MM.1S (cell line): ENCODE measurements at places on chromosomes 13 and 19.
A peak's percentile ranks its signal among the peaks of the same experiment; 100 is the strongest.

- H3K36me3 ChIP-seq = no peaks in the 10 kb centered on the region
- H3K27ac ChIP-seq = no peak overlapping the region
- DNase-seq = no peak
- H3K4me3 ChIP-seq = no peak overlapping the region
- no peaks in the 10 kb centered on the region; the same call in 1 of the 2 replicates for H3K27me3 ChIP-seq
Observed at GRCh38 chr19:53947624-53948023, 15.1 kb upstream of the CACNG8 start.

DNA sequence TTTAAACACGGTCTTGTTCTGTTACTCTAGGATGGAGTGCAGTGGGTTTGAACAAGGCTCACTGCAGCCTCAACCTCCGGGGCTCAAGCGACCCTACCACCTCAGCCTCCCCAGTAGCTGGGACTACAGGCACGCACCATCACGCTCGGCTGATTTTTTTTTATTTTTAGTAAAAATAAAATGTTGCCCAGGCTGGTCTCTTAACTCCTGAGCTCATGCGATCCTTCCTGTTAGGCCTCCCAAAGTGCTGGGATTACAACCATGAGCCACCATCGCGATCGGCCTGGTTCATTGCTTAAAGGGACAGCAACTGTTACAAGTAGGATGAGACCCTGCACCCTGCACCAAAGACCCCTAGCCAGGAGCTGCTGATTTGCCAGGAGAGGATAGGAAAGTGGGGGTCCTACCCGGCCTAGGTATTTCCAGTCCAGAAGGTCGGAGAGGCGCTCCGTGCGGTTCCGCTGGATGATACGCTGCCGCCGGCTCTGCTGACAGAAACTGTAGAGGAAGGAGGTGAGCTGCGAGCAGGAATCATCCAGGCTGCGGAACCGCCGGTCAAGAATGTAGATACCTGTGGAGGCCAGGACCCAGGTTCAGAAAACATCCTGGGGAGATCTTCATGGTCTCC, 5.1 kb downstream of the FTL start:
- peaks cover 20% of the 10 kb centered on the region for H3K4me1 ChIP-seq
- H3K36me3 ChIP-seq = no peaks in the 10 kb centered on the region
- no peak for DNase-seq
- no peaks in the 10 kb centered on the region for H3K27me3 ChIP-seq

- H3K4me3 ChIP-seq = no peak overlapping the region
- H3K36me3 ChIP-seq = no peaks in the 10 kb centered on the region
- peaks cover 8% of the 10 kb centered on the region for H3K4me1 ChIP-seq
- no peaks in the 10 kb centered on the region for H3K27me3 ChIP-seq
- DNase-seq = no peak
Observed at GRCh38 chr19:43773725-43774102, 7.1 kb downstream of the KCNN4 start.

DNA sequence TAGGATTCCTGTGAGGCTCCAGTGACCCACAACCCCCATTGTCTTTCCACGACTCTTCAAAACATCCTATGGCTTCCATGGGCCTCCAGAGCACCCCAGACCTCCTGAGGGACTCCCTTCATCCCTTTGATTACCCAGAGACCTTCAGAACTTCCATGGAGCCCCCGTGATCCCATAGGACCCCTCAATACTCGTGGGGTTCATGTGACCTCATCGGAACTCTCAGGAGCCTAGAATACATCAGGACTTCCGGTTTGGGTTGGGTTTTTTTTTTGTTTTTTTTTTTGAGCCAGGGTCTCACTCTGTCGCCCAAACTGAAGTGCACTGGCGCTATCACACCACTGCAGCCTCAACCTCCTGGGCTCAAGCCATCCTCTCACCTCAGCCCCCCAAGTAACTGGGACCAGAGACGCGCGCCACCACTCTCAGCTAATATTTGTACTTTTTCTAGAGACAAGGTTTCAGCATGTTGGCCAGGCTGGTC, 774 bp downstream of the ALDH16A1 start:
- peak overlapping the region; percentile 70 for H3K4me3 ChIP-seq
- DNase-seq = peak; percentile 25

GRCh38 chr19:56112313-56112709, 8.8 kb downstream of the ZNF787 start:
- no peaks in the 10 kb centered on the region for H3K4me1 ChIP-seq
- H3K27ac ChIP-seq = peak overlapping the region; percentile 71; the same call in 1 of the 2 replicates
- H3K27me3 ChIP-seq = no peaks in the 10 kb centered on the region
- H3K36me3 ChIP-seq = no peaks in the 10 kb centered on the region
- no peak for DNase-seq

- H3K27ac ChIP-seq = no peak overlapping the region
- no peak overlapping the region for H3K4me3 ChIP-seq
- H3K27me3 ChIP-seq = no peaks in the 10 kb centered on the region
Observed at GRCh38 chr13:31167490-31167889, 5.8 kb upstream of the HSPH1 start.

DNA sequence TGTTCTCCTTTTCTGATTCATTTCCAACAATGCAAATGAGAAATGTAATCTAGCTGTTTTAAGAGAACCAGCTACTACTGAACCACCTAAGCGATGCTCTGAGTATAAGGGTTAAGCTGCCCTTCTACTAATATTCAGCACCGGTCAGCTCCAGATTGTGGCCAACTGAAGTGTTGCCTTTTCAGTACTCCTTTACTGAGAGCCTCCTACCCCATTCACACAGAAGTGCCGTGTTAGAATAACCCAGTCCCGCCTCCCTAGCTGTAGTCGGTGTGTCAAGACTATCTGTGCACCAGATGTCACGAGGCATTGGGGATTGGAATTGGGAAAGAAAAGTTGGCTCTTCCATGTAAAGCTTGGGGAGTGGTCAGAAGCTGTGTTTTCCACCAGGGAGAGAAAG, 45.4 kb downstream of the FAM124A start:
- no peaks in the 10 kb centered on the region for H3K27me3 ChIP-seq
- H3K36me3 ChIP-seq = no peaks in the 10 kb centered on the region
- DNase-seq = no peak
- H3K4me3 ChIP-seq = no peak overlapping the region

DNA sequence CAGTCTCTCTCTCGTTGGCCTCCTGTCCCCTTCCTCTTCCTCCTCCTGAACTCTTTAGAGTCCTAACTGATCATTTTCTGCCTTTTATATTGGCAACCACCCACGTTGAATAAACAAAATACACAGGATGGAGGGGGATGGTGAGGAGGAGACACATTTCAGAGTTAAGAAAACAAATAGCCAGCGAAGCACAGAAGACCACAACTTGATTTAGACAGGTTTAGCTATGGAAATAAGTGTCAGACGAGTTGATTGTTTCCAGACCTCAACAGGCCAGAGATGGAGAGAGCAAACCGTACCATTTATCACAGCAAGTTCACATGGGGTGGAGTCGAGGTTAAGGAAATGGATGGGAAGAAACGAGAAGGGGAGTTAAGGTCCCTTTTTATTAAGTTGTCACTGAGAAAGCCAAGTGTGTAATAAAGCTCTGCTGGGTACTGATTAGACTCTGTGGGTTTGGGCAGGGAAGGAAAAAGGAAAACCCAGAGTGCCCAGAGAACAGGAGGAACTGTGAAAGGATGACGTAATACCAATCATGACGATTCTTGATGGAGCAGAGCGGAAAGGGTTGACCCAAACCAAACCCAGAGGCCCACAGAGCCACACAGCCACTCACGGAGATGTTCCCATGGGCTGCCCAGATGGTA, 11.1 kb upstream of the SERP2 start:
- no peak overlapping the region for H3K27ac ChIP-seq
- no peaks in the 10 kb centered on the region for H3K36me3 ChIP-seq
- no peaks in the 10 kb centered on the region for H3K4me1 ChIP-seq

DNA sequence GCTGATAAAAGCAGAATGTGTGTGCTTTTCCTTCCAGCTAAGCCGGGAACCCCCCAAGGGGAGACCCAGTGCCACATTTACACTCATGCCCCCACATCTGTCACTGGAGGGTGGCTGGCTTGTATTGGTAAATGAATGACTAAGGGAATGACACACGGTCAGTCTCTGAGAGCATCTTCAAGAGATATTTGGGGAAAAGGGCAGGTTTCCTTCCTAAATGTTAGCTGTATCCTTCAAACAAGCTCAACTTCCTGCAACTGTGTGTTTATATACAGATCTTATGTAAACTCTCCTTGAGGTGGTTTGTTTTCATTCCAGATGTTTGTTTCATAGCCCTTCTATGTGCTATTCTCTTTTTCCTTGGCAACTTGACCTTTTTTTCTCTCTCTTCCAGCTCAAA, 192.6 kb downstream of the COL4A1 start:
- H3K4me1 ChIP-seq = no peaks in the 10 kb centered on the region
- H3K36me3 ChIP-seq = no peaks in the 10 kb centered on the region
- no peak overlapping the region for H3K4me3 ChIP-seq
- no peaks in the 10 kb centered on the region for H3K27me3 ChIP-seq

DNA sequence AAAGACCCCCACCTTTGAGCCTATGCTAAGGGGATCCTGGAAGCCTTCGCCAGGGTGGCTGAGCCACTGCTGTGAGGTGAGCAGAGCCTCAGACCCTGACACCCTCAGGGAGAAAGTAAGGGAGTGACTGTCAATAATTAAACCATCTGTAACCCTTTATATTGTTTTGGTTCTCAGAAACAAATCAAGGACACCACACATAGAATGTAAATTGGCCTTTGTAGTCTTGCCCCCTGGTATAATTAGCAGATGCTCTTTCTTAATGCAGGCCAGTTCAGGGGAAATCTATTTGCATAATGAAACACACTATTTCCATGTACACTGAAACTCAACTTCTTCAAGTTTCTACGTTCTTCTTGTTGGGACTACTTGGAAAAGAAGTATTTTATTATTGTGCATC, 127.7 kb upstream of the EDNRB start:
- H3K4me3 ChIP-seq = no peak overlapping the region
- no peaks in the 10 kb centered on the region for H3K27me3 ChIP-seq
- DNase-seq = peak; percentile 53
- H3K4me1 ChIP-seq = peaks cover 31% of the 10 kb centered on the region
- H3K36me3 ChIP-seq = no peaks in the 10 kb centered on the region

DNA sequence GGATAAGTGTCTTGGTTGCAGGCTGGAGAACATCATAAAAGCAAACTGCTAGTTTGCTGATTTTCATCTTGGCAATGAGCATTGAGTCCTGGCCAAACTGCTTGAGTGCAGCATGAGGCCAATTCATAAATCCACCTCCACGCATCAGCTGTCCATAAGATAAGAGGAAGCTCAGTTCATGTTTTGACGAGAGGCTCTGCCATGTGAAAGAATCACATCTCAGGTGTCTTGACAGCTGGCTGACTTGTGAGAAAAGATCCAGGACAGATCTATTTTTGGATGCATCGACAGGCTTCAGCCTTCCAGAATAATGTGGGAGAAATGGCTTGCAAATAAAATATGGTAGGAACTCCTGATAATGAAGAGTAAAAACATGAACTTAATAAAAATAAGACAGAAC, 5.4 kb upstream of the ZNF682 start:
- no peak overlapping the region for H3K4me3 ChIP-seq
- H3K27ac ChIP-seq = no peak overlapping the region
- no peak for DNase-seq
- no peaks in the 10 kb centered on the region for H3K27me3 ChIP-seq

DNA sequence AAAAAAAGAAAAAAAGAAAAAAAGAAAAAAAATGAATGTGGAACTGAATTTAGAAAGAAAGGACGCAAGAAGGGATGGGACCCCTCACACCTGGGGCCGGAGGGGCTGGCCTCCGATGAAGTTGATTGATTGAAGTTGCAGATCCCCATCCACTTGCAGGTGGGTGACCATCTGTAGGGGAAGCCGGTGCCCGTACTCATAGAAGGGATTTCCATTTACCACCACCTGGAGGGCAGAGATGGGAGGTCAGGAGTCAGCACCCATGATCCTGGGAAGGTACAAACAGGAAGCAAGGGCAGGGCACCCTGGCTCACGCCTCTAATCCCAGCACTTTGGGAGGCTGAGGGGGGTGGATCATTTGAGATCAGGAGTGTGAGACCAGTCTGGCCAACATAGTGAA, 6.4 kb downstream of the LGALS4 start:
- no peaks in the 10 kb centered on the region for H3K4me1 ChIP-seq
- peaks cover 31% of the 10 kb centered on the region for H3K27me3 ChIP-seq
- H3K36me3 ChIP-seq = no peaks in the 10 kb centered on the region
- H3K27ac ChIP-seq = no peak overlapping the region

DNA sequence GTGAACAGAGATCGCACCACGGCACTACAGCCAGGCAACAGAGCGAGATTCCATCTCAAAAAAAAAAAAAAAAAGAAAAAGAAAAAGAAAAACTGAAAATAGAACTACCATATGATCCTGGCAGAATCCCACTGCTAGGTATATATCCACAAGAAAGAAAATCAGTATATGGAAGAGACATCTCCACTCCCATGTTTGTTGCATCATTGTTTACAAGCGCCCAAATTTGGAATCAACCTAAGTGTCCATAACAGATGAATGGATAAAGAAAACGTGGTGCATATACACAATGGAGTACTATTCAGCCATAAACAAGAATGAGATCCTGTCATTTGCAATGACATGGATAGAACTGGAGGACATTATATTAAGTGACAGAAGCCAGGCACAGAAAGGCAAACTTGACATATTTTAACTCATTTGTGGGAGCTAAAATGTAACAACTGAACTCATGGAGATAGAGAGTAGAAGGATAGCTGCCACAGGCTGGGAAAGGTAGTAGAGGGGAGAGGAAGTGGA, 26.1 kb downstream of the DYRK1B start:
- no peak for DNase-seq
- no peak overlapping the region for H3K4me3 ChIP-seq
- no peaks in the 10 kb centered on the region for H3K36me3 ChIP-seq
- no peak overlapping the region for H3K27ac ChIP-seq
- H3K4me1 ChIP-seq = no peaks in the 10 kb centered on the region

GRCh38 chr13:24127116-24127631, 33.3 kb upstream of the SPATA13 start:
- H3K27ac ChIP-seq = no peak overlapping the region
- DNase-seq = no peak
- H3K4me1 ChIP-seq = no peaks in the 10 kb centered on the region
- no peaks in the 10 kb centered on the region for H3K36me3 ChIP-seq

GRCh38 chr13:22265563-22265962, 594.7 kb downstream of the FGF9 start:
- H3K27ac ChIP-seq = no peak overlapping the region
- H3K4me1 ChIP-seq = no peaks in the 10 kb centered on the region
- no peak for DNase-seq
- H3K4me3 ChIP-seq = no peak overlapping the region
- H3K27me3 ChIP-seq = no peaks in the 10 kb centered on the region

DNA sequence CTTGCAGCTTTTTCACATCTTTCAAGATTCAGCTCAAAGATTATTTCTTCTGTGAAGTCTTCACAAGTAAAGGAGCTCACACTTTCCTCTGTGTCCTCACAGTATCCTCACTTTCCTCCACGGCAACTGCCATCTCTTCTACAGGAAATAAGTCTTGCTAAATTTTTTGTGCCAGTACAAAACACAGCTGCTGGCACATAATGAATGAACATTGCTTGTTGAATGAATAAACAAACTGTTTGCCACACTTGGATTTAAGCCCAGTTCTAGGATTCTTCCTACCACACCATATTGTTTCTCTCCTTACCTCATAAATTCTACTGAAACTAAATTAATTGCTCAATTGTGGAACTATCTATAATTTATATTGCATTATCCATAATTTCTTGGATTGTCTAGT, 59.5 kb downstream of the RAP2A start:
- no peak overlapping the region for H3K27ac ChIP-seq
- no peaks in the 10 kb centered on the region for H3K27me3 ChIP-seq
- no peak overlapping the region for H3K4me3 ChIP-seq
- no peaks in the 10 kb centered on the region for H3K4me1 ChIP-seq
- no peak for DNase-seq

- no peak for DNase-seq
- no peaks in the 10 kb centered on the region for H3K4me1 ChIP-seq
- no peak overlapping the region for H3K27ac ChIP-seq
- H3K4me3 ChIP-seq = no peak overlapping the region
Observed at GRCh38 chr19:46133101-46133627, 8.7 kb upstream of the IGFL3 start.
